Activated CD4-positive, alpha-beta T cell treated with anti-CD3 and anti-CD28 coated beads, Interleukin-2, amount 10 ng/mL, durations not matched to agents 24 days and 14 days (primary cell): ENCODE measurements at places on chromosomes 4 and X. TPM values are rescaled to one million over a fixed set of nuclear protein-coding genes. Genes with fewer than 3 reads are reported as not detected.

The EDA2R gene
- 2.7 and 3.6 TPM in 2 replicates for total RNA-seq

The RGN gene
- not detected in 2 replicates for total RNA-seq

The CDKL5 gene
- 0.23 and 0.43 TPM in 2 replicates for total RNA-seq

The ACSL4 gene
- 75.9 and 87.5 TPM in 2 replicates for total RNA-seq

The CCNA2 gene
- total RNA-seq, result 72.0 and 73.4 TPM in 2 replicates

GRCh38 chr4:7285244-7286094 lies 93.1 kb downstream of the SORCS2 start:
- no peak for DNase-seq
- H3K36me3 ChIP-seq, result no peaks in the 10 kb centered on the region
- H3K4me1 ChIP-seq, result no peaks in the 10 kb centered on the region
- no peak overlapping the region for H3K27ac ChIP-seq
- peaks cover 5% of the 10 kb centered on the region for H3K27me3 ChIP-seq

GRCh38 chr4:122305853-122306252 lies 73.0 kb upstream of the ADAD1 start:
- H3K4me1 ChIP-seq, result peaks cover 8% of the 10 kb centered on the region
- no peak for DNase-seq
- no peak overlapping the region for H3K4me3 ChIP-seq
- H3K27me3 ChIP-seq, result no peaks in the 10 kb centered on the region
- H3K36me3 ChIP-seq, result peaks cover 25% of the 10 kb centered on the region

DNA sequence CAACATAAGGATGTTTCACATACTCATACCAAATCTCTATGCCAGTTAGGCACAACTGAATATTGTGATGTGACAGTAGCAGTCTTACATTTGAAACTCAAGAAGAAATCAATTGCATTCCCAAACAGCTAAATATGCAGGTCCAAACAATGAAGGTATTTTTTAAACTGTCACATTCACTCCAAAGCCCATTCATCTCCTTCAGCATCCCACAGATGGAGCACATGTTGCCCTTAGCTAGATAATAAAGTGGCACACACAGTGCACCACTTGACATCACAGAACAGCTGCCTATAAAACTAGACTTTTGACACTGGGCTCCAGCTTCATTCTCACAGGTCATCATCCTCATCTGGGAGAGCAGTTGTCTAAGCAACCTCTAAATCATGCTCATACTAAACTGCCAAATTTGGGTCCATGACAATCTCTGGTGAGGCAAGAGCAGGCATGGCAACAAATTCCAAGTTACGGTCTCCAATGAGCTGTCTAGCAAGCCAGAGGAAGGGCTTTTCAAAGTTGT lies 26.2 kb upstream of the ARHGEF6 start:
- no peak overlapping the region for H3K27ac ChIP-seq
- H3K4me3 ChIP-seq, result no peak overlapping the region
- no peaks in the 10 kb centered on the region for H3K27me3 ChIP-seq
- DNase-seq, result no peak
- peaks cover 12% of the 10 kb centered on the region for H3K4me1 ChIP-seq

- no peaks in the 10 kb centered on the region for H3K27me3 ChIP-seq
- no peaks in the 10 kb centered on the region for H3K4me1 ChIP-seq
- no peaks in the 10 kb centered on the region for H3K36me3 ChIP-seq
- no peak overlapping the region for H3K4me3 ChIP-seq
These were observed 95.6 kb downstream of the MAPK10 start for GRCh38 chr4:86264241-86264640.

GRCh38 chrX:102712216-102712966 lies at the start of gene GPRASP2:
Gene GPRASP2, plus strand, starts transcription at chrX:102712448. Its CDS starts 2,422 bp downstream, at chrX:102714870.
- peaks cover 19% of the 10 kb centered on the region for H3K27me3 ChIP-seq
- H3K4me3 ChIP-seq, result peak within 1 kb of the TSS; percentile 78
- H3K4me1 ChIP-seq, result no peaks in the 10 kb centered on the region

- H3K27me3 ChIP-seq, result no peaks in the 10 kb centered on the region
- H3K36me3 ChIP-seq, result no peaks in the 10 kb centered on the region
- no peak overlapping the region for H3K4me3 ChIP-seq
- DNase-seq, result no peak
These were observed 147.4 kb upstream of the MAOA start for GRCh38 chrX:43508694-43509093.

GRCh38 chr4:105357258-105357980 lies 116.4 kb downstream of the PPA2 start:
- no peaks in the 10 kb centered on the region for H3K27me3 ChIP-seq
- peaks cover 10% of the 10 kb centered on the region for H3K36me3 ChIP-seq
- H3K4me1 ChIP-seq, result peaks cover 4% of the 10 kb centered on the region

- H3K27ac ChIP-seq, result no peak overlapping the region
- no peaks in the 10 kb centered on the region for H3K27me3 ChIP-seq
- H3K4me3 ChIP-seq, result peak overlapping the region; percentile 67
- no peaks in the 10 kb centered on the region for H3K36me3 ChIP-seq
These were observed 531 bp downstream of the DGKQ start for GRCh38 chr4:972651-973424.

- peaks cover 3% of the 10 kb centered on the region for H3K4me1 ChIP-seq
- no peak overlapping the region for H3K27ac ChIP-seq
- no peaks in the 10 kb centered on the region for H3K36me3 ChIP-seq
These were observed 4.8 kb downstream of the FRMPD3 start for GRCh38 chrX:107454302-107454701.

- no peaks in the 10 kb centered on the region for H3K27me3 ChIP-seq
- no peak overlapping the region for H3K27ac ChIP-seq
- H3K4me3 ChIP-seq, result no peak overlapping the region
- peaks cover 4% of the 10 kb centered on the region for H3K4me1 ChIP-seq
These were observed 34.0 kb downstream of the BMP2K start for GRCh38 chr4:78809928-78810835.

GRCh38 chr4:24559032-24559821 lies 25.1 kb downstream of the DHX15 start:
- H3K4me1 ChIP-seq, result peaks cover 53% of the 10 kb centered on the region
- no peak for DNase-seq
- H3K27me3 ChIP-seq, result no peaks in the 10 kb centered on the region
- H3K36me3 ChIP-seq, result peaks cover 53% of the 10 kb centered on the region

GRCh38 chrX:132375941-132376340 lies 112.9 kb downstream of the MBNL3 start:
- H3K4me3 ChIP-seq, result no peak overlapping the region
- H3K27me3 ChIP-seq, result no peaks in the 10 kb centered on the region

- H3K36me3 ChIP-seq, result peaks cover 10% of the 10 kb centered on the region
- no peak overlapping the region for H3K27ac ChIP-seq
- H3K27me3 ChIP-seq, result peaks cover 27% of the 10 kb centered on the region
These were observed 17.1 kb downstream of the PPP2R3B start for GRCh38 chrX:369563-370101.

DNA sequence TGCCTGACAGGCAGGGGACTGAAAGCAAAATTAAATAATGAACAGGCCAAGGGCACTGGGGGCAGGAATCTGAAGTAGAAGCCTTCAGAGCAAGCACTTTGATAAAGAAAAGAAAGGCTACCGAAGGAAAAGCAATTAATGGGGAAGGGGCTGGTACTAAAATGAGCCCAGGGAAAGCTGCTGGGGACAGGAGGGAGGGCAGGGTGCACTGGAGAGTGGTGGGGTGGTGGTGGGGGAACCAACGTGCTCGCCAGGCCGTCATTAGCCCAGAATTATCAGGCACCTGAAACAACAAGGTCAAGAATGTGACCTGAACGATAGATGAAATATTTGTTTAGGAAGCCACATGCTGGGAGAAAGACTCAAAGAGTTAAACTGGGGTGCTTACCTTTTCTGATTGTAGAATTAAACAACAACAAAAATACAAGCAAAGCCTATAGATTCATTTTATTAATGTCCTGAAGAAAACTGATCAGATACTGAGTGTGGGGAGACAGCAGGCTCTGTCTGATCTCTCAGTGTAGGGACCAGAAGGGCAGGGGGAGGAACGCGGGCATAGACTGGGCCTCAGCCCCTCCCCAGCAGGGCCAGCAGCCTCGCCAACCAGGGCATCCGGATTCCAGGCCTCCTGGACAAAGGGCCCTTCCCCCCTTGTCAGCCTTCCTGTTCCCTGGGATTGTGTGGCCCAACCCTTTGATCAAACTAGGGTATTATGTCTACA lies 239.7 kb upstream of the KLF3 start:
- no peaks in the 10 kb centered on the region for H3K36me3 ChIP-seq
- no peak for DNase-seq
